ENCODE measurements at places on chromosomes 12 and 14. TPM values are rescaled to one million over a fixed set of nuclear protein-coding genes. Genes with fewer than 3 reads are reported as not detected.

GRCh38 chr12:90712671-90713070 lies 242.3 kb downstream of the CCER1 start:
- no peak for DNase-seq

DNA sequence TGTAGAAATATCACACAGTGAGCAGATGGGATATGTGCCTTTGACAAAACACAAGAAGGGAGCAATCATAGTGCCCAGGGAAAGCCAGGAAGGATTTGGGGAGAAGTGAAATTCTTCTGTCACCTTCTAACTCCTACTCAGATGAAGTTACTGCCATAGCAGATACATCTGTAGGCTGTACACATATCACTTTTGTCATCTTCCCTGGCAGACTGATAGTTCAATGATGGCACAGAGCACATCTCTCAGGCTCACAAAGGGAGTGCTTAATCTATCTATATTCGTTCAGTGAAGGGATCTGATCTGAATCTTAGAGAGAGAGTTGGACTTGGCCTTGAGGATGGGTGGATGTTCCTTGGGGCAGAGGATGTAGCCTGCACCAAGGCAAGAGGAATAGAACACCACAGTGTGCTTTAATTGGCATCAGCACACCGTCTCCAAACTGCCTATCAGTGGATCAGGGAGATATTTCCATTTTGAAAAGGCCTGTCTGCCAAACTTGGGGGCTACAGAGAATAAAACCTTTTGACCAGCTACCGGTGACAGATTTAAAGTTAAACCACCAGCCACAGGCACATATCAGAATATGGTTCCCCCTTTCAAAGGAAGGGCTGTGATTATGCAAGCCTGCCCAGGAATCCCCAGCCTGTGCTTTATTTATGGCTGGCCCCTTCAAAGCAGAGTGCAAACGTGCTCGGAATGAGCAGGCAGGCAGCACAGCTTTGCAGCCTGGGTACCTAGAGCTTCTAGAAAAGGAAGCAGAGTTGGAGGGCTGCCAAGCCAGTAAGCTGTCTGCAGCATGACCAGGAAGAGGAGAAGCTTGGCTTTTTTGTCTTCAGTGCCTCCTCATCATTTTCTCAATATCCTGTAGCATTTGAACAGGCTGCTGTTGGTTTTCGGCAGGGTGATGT lies 165.5 kb upstream of the DYRK2 start:
- DNase-seq: peak; percentile 85

DNA sequence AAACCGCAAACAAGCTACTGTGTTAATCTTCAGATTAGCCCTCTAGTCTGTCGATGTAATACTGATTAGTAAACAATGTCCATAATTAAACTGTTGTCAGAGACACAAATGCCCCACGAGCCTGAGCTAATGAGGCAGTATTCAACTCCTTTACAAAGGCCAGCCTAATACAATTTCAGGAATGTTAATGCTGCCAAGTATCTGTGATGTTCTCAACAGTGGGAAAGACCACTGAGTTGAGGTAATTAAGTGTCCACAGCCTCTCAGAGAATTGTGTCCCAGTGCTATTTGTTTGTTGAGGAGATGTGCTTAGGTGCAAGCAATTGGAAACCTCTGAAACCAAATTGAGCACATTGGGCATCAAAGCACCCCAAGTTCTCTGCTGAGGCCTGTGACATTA lies 139.4 kb upstream of the CDKN3 start:
- DNase-seq: no peak

DPF3 gene
- 0.28 TPM for total RNA-seq

GLT1D1 gene
- total RNA-seq: not detected

DIO2 gene
- total RNA-seq: not detected

GPATCH2L gene
- total RNA-seq: 74.4 TPM

SEL1L gene
- 41.2 TPM for total RNA-seq

Measured in CD8-positive, alpha-beta T cell (primary cell).